ENCODE measurements at places on chromosomes 5 and 9.

GRCh38 chr9:2663461-2664173 lies 42.0 kb downstream of the VLDLR start:
- no peak for DNase-seq

GRCh38 chr9:120985819-120986222 lies 59.2 kb upstream of the TRAF1 start:
- DNase-seq: peak; percentile 54

- DNase-seq: peak; percentile 22
Observed at GRCh38 chr9:92590377-92590776, 54.6 kb upstream of the ECM2 start.

- DNase-seq: no peak
Observed at GRCh38 chr9:37407468-37407867, 15.0 kb upstream of the GRHPR start.

GRCh38 chr9:13929013-13929412 lies 384.9 kb downstream of the NFIB start:
- no peak for DNase-seq

- no peak for DNase-seq
Observed at GRCh38 chr9:126217250-126217653, 109.4 kb upstream of the MVB12B start.

- DNase-seq: no peak
Observed at GRCh38 chr5:51664491-51665250, 281.4 kb downstream of the ISL1 start.

- DNase-seq: no peak
Observed at GRCh38 chr9:136061405-136061804, 33.7 kb downstream of the NACC2 start.

DNA sequence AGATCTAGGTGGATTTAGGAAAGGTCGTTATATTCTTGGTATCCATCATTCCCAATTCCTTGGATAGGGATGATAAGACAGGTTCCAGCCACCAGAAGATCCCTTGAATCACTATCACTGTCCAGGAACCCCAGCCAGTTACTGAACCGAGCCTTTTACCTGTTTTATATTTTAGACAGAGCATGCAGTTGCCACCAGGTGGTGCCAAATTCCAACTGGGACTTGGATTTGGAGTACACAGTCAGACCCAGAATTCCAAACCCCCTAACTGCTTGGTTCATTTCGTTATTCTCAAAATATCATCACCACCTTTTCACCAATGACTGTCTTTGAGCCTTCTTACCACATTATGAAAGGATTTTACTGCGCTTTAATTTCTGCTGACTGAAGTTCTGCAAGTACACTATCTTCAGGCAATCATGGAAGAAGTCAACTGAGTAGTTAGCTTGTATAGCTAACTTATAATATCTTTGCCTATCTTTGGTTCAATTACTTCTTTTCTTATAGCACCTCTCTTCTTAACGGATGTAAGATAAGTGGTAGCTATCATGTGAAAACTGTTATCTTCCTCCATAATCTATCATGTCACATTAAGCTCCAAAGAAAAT lies 191.8 kb downstream of the PRR16 start:
- DNase-seq: peak; percentile 21

DNA sequence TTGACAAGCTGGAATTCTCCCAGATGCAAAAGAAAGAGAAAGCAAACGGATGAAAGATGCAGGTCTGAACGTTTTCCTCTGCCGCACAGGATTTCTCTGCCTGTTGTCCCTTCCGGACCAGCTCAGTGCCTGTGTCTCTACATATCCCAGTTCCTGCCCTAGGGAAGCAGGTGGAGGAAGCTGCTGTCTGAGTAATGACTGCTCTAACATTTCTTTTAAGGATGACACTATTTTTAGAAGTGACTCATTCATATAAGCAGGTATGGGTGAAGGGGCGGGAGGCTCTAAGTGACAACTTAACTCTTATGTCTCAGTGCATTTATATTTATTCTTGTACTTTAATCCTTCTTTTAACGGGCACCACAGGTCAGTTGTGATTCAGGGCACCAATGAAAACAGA lies 128.8 kb downstream of the SLC24A2 start:
- no peak for DNase-seq

GRCh38 chr5:59079622-59080620 lies 497.0 kb downstream of the RAB3C start:
- peak; percentile 90 for DNase-seq

DNA sequence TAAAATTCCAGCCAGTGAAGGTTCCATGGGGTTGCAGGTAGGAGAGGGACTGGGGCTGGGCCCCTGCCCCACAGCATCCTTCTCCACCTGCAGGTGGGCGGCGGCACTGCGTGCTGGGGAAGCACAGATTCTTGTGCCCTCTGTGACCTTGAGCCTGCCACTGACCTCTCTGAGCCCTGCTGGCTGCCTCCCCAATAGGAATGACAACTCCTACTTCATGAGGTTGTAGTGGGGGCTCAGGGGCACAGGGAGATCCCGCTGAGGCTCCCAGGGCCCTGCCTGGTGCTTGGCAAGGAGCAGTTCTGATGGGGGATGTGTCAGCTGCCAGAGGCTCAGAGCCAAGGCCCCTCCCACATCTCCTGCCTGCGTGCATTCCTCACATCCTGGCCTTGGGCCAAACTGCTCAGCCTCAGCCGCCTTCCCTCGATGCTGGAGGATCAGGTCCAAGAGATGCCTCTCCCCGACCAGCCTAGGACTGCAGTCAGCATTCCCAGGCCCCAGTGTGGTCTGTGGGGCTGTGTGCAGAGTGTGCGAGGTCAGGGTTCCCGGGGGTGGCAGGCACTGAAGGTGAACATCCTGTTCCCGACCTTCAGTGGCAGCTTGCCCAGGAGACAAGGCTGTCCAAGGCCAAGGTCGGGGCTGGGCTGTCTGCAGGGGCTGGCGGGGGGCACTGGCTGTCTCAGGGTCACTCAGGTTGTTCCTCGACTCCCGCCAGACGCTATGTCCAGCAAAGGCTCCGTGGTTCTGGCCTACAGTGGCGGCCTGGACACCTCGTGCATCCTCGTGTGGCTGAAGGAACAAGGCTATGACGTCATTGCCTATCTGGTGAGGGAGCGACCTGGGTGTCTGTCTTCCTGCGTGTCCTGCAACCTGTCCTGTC lies 7.0 kb downstream of the ASS1 start:
- peak; percentile 96 for DNase-seq

DNA sequence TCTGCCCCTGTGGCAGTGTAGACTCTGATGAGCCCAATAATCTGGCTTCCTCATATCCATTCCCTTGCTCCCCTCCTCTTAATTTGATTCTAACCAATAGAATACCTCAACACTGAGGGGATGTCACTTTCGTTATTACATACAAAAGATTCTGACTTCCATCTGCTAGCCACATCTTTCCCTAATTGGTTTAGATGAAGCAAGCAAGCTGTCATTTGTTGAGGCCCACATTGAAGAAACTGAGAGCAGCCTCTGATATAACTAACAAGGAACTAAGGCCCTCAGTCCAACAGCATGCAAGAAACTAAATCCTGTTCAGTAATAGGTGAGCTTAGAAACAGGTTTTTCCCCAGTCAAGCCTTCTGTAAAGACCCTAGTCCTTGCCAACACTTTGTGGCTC lies 5.8 kb downstream of the ADAMTS6 start:
- no peak for DNase-seq

GRCh38 chr9:93697352-93698139 lies 121.2 kb downstream of the PHF2 start:
- DNase-seq: no peak

DNA sequence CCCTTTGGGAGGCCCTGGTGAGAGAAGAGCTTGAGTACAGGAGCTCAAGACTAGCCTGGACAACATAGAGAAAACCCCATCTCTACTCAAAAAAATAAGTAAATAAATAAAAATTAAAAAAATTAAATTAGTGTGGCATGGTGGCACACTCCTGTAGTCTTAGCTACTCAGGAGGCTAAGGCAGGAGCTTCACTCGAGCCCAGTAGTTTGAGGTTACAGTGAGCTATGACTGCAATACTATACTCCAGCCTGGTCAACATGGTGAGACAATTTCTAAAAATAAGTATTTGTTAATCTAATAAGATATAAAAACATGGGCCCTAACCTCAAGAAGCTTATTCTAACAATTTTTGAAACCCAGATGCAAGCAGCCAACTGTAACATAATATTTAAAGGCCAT lies 7.6 kb downstream of the RNF38 start:
- peak; percentile 18 for DNase-seq

- no peak for DNase-seq
Observed at GRCh38 chr9:33662871-33663270, 132.5 kb upstream of the PRSS3 start.

DNA sequence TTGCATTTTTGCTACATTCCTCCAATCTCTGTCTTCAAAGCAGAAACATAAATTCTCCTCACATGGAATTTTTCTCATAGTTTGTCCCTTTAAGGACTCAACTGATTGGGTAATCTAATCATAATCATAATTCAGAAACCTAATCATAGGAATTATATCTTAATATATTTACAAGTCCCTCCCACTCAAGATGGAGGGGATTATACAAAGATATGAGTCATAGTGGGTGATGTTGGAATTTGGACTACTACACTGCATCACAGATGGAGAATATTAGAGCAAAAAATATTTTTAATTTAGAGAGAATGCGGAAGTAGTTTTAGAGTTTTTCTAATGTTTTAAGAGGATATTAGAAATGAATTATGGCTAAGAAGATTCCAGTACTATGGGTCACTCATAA lies 1034.0 kb downstream of the DTWD2 start:
- DNase-seq: peak; percentile 63

- peak; percentile 54 for DNase-seq
Observed at GRCh38 chr5:90932052-90932699, 373.6 kb downstream of the ADGRV1 start.

DNA sequence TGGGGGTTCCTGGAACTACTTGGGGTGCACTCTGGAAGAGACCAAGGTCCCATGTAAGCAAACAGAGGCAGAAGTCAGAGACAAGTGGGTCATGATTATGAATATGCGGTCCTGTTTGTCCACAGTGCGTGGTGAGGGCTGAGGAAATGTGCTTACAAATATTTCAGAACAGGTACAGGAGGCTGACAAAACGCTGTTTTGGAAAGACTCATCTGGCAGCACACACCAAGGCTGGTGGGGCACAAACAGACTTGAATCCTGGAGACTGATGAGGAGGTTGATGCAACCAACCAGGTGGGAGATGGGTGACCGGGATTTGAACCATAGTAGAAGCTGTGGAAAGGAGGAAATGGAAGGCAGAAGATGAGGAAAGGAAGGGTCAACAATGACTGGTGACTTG lies 83.8 kb downstream of the ADRB2 start:
- DNase-seq: no peak

DNA sequence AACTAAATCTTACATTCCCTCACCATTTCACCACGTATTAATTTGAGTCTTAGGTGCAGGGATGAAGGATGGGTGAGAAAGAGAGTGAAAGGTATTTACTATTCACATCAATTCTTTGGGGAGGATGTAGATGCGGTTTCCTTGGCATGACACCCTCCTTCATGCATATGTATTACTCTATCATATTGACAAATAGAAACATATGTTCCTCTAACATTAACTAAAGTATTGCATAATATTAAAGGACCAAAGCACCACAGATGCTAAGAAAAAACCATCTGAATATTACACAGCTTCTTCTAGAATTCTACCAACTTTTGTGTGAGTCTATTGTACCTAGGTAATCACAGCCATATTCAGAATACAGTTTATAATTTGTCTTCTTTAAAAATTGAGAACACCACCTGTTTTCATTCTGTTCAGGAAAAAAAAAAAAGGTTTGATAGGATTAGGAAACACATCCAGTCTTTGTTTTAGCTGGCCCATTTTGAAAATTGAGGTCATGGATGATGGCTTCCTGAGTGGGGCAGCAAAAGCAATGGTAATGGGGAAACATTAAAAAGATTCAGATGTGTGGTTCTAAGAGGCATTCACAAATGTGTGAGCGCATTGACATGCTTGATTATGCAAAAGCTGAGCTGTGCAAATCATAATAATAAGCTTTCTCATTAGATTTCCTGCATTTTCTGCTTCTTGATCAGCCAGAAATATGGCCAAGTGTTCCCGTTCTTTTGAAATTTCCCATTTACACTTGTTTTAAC lies 1011.5 kb upstream of the NUDT12 start:
- no peak for DNase-seq

- DNase-seq: peak; percentile 52
Observed at GRCh38 chr9:20568400-20568799, 53.9 kb downstream of the MLLT3 start.

GRCh38 chr5:160616712-160617497 lies 195.2 kb downstream of the PTTG1 start:
- no peak for DNase-seq

DNA sequence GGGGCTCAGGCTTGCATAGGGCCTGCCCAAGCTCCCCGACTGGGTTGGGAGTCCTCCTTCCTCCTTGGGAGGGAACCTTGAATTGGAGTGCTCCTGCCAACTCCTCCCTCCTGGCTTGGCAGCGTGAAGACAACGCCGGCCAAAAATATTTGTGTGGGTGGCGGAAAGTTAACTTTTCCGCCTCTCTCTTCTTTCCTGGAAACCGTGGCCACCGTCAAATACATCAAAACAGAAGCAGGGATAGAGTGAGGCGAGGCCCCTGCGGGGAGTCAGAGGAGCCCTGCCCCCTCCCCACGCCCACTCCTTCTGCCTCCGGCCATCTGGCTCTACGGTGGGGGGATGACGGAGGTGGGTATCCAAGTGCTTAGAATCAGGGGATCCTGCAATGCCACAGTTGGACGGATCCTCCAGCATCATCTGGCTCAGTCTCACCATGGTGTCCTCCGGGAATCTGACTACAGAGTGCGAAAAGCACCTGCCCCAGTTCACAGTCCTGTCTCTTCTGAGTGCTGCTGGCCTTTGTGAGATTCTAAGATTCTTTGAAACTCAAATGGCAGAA lies 25.2 kb upstream of the SYNPO start:
- DNase-seq: no peak

DNA sequence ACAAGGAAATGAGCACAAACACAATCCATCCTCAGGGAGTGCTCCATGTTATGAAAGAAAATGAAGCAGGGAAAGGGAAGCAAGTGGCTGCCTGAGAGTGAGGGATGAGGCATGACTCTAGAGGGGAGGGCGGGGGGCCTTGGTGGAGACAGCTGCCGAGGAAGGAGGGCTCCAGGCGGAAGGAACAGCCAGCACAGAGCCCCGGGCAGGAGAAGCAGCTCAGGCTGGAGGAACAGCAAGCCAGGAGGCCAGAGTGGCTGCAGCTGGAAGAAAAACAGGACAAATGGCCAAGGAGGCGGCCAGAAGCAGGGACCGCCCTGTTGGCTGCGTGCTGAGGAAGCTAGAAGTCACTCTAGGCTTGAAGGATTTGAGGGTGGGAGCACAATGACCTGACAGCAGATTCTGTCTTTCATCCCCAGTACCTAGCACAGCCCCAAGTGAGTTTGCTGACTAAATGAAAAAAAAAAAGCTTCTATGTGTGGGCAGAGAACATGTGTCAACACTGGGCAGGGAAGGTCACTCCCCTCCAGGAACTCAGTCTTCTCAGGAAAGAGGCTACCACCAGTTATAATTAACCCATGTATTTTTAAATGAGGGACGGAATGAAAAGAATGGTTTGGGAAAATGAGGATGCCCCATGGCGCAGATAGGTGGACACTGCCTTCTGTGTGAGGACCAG lies 142.8 kb downstream of the DCP2 start:
- no peak for DNase-seq

DNA sequence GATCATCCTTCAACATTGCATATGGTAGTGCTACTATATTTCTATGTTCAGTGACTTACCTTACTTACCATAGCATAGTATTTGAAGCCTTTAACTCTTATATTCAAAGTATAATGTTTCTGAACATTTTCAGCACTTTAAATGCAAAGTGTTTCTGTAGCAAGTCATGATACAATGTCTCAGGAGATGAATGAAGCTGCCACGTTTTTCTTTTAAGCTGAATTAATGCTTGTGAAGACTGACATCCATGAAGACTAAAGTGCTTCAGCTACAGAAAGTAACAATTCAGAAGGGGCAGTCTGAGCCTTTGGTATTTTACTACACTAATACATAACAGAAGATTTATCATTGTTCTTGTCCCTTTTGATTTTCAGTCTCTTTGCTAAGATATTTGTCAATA lies 709.1 kb upstream of the ARRDC3 start:
- no peak for DNase-seq

Measured in fibroblast of skin of scalp (primary cell).